ENCODE measurements at places on chromosomes 6 and 20.

DNA sequence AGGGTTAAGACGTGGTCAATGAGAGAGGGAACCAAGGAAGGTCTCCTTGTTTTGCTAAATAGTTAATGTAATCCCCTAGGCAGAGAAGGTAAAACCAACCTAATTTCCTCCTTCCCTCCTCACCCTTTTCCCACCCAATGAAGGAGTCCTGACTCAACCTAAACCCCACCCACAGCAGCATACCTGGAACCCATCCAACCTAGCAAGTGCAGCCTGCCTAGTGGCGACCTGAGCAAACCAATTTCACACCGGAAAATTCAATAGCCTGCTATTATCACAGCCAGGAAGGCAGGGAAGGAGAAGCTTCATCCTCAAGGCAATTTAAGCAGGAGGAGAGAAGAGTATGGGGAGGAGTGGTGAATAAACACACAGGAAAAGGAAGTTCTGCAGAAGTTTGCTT, 46.9 kb downstream of the OSTM1 start:
- DNase-seq, result no peak

- DNase-seq, result no peak
Observed at GRCh38 chr6:138815797-138816528, 20.1 kb downstream of the ECT2L start.

DNA sequence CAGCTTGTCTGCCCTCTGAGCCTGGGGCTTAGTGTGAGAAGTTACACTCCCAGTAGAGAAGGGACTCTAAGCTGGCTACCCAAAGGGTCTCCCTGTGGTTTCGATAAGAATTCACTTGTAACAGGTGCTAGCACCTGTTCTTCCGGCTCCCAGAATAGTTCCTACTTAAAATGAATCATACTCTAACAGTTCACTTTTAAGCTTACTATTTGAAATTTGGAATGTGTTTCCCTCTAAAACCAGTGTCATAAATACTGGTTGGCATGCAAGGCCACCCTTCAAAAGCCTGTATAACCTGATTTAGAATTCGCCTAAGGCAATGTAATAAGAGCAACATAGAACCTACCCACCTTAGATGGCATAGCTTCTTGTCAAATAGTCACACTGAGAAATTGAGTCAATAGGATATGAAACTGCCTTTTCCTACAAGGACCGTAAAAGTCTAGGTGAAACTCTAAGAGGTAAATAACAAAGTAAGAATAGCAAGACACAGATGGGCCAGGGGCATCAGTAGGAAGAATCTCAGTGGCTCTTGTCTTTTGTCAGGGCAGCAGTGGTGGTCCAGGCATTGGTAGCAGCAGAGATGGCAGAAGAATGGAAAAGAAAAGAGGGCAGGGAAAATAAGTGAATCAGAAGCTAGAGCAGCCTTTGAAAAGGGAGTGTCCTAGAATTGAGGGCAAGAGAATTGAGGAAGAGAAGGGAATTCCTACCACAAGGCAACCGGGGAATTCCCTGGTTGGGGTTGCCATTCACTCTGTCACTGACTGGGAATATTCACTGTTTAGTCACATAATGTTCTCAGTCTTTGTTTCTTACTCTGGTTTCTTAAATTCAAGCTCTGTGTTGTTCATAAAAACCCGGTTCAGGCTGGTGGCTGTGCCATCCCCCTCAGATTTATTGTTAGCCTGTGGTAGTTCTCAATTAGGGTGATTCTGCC, 91.5 kb downstream of the HIVEP2 start:
- DNase-seq, result no peak

GRCh38 chr6:6824381-6824780, 235.9 kb downstream of the LY86 start:
- no peak for DNase-seq

DNA sequence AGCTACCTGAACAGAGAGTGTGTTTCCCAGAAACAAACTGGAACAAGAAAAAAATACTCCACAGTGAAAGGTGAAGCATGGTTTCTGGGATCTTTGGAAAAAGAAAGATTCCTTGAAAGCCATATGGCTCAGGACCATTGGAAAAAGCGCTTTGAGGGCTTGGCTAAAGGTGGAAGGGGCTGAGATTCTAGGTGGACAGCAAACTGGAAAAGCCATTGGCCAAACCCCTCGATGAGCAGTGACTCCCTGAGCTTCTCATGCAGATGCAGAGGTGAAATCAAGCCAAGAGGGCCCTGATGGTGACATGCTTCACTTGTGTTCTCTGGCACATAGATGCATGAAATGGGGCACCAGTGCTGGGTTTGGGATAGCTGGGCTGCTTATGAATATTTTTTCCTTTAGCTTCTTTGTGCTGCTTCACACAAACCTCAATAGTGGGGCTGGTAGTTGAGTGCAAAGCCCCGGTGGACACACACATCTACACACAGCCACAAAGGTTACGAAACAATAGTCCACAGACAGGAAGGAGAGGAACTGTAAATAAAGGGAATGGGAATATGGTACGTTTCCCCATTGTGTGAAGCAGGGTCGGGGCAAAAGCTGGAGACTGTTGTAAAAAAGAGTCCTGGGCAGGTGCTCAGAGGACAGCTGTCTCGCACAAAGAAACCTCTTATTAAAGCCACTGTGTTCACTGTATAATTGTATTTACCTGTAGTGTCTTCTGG, 117.8 kb downstream of the FOXA2 start:
- no peak for DNase-seq

DNA sequence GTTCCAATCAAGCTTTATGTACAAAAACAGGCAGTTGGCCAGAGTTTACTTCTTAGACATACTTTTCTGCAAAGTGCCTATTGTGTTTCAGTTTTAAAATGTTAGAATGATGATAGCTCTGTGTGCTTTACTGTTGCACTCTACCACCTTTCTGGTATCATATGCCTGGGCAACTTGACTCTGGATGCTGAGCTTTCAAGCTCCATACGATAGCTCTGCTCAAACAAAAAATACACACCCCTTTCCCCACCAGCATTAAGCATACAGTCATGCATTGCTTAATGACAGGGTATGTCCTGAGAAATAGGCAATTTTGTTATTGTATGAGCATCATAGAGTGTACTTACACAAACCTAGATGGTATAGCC, 123.1 kb downstream of the RCAN2 start:
- no peak for DNase-seq

DNA sequence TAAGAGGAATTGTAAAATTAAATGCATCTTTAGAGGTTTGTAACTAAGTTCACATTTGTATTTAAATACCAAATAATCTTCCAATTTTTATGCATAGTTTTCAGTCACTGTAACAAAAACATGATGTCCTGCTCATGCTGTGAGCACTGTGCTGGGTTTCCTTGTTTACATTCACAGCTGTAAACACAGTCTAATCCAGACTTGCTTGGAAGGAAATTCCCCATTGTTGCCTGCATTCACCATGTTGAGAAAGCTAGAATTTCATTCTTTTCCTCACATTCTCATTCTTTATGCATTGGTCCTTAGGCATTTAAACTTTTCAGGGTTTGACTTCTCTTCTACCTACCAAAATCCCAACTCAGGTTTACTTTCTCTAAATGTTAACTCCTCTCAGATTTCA, 242.0 kb upstream of the TBX18 start:
- DNase-seq, result no peak

- DNase-seq, result no peak
Observed at GRCh38 chr6:558959-559358, 97.9 kb downstream of the HUS1B start.

DNA sequence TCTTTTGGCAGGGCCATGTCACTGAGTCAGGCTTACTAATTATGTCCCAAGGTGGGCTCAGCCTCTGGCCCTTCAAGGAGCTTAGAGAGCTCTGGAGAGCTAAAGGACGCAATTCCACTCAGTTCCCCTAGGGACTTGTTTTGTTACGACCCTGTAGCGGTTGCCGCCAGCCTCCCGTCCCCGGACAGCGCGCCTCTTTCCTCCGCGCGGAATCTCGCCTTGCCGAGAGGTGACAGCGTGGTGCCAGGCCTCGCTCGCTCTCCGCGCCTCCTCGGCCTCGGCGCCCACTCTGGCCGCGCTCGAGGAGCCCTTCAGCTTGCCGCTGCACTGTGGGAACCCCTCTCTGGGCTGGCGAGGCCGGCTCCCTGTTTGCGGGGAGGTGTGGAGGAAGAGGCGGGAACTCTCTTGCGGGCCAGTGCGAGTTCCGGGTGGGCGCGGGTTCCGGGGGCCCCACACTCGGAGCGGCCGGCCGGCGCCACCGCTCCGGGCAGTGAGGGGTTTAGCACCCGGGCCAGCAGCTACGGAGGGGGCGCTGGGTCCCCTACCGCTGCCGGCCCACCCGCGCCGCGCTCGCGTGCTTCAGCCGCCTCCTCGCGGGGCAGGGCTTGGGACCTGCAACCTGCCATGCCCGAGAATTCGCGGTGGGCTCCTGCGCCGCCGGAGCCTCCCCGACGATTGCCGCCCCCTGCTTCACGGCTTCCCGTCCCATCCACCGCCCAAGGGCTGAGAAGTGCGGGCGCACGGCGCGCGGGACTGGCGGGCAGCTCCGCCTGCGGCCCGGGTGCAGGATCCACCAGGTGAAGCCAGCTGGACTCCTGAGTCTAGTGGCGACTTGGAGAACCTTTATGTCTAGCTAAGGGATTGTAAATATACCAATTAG, 9.9 kb upstream of the ZNF311 start:
- no peak for DNase-seq

- DNase-seq, result no peak
Observed at GRCh38 chr6:88612631-88613030, 350.8 kb downstream of the RNGTT start.

- no peak for DNase-seq
Observed at GRCh38 chr20:53786445-53787267, 193.0 kb upstream of the ZNF217 start.

GRCh38 chr20:48171626-48172356, 386.5 kb upstream of the SULF2 start:
- no peak for DNase-seq

DNA sequence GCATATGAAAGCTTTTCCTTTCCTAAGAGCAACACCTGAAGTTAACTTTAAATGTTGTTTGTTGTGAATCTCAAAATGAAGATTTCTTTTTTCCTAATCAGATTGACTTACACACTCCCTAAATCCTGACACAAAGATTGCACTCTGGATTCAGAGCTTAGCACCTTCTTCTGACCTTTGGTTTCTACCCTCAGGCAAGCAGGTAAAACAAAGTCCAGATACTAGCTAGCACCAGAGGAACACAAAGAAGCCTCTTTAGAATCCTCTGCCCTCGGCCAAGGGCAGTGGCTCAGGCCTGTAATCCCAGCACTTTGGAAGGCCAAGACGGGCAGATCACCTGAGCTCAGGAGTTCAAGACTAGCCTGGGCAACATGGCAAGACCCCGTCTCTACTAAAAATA, 14.5 kb downstream of the SERAC1 start:
- DNase-seq, result no peak

All from Right ventricle myocardium inferior (tissue), 1 donor.